ENCODE measurements at places on chromosomes 2 and 18.

GRCh38 chr18:12318334-12318697 lies 10.3 kb downstream of the TUBB6 start:
- DNase-seq, result no peak

- no peak for DNase-seq
These were observed 608 bp downstream of the PHOSPHO2 start for GRCh38 chr2:169694894-169695260.

DNA sequence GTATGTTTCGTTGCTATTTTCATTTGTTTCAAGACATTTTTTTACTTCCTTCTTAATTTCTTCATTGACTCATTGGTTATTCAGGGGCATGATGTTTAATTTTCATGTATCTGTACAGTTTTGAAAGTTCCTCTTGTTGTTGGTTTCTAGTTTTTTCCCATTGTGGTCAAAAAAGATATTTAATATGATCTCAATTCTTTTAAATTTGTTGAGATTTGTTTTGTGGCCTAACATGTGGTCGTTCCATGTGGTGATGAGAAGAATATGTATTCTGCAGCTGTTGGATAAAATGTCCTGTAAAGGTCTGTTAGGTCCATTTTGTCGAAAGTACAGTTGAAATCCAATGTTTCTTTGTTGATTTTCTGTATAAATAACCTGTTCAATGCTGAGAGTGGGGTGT lies 110.3 kb upstream of the MAP4K4 start:
- no peak for DNase-seq

DNA sequence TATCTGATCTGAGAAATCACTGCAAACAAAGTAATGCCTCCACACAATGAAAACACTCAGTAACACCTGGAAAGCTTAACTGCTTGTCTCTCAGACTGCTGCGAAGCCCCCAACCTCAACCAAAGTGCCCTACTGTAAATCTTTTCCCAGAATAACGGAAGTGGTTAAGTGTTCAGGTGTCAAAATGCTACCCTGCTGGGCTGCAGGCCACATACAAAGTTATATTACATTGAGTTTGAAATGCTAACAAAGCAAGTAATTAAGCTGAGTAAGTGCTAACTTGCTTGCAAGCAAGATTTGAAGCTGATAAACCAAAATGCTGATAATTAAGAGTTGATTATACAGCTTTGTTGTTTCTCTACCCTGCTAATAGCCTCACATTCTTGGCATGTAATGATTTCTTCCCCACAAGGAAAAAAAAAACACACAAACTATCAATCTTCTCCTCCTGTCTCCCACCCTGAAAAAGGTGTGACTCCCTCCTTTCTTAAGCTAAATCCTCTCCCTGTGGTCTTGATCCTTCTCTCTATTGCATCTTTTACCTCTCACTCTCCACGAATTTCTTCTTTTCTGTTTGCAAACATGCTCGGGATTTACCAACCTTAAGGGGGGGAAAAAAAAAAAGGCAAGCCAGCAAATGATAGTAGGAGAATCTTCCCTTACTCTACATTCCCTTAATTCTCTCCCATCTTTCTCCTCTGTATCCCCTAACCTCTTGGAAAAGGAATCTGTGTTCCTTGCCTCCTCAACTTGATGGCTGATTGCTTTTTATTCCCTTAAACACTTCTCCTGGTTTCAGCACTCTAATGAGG lies 266.8 kb upstream of the SIX3 start:
- DNase-seq, result no peak

- DNase-seq, result no peak
These were observed 23.2 kb downstream of the LAMA3 start for GRCh38 chr18:23712445-23712844.

GRCh38 chr18:77218642-77219041 lies 31.0 kb upstream of the GALR1 start:
- DNase-seq, result no peak

- no peak for DNase-seq
These were observed 681.6 kb upstream of the KLHL29 start for GRCh38 chr2:22703286-22703920.

- DNase-seq, result no peak
These were observed 45.1 kb downstream of the COX7A2L start for GRCh38 chr2:42315844-42316470.

DNA sequence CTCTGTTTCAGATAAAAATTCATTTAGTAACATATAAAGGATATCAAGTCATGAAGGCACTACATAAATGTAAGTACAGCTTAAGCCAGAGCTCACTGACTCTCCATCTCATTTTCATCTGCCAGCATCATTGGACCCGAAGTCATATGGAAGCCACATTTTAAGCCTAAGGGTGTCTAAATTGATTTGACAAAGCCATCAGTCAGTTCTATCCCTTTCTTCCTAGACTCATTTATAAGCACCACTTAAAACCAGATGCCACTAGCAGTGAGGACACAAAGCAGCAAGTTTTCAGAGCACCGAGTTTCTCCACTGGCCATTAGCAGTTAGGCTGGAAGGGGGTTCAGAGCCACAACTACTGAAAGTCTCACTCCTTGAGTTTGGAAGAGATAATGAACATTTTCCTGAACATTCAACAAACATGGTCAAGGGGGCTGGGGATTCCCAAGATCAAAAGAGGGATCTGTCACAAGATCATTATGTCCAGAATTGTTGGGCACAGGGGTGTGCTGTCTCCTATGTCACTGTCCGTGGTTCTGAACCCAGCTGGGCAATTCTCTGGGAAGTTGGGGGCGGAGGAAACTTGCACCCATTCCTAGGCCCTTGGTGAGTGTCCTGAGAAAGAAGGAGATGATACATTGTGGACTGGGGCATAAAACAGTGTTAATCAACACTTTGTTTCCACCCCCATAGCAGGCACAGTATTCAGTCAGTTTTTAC lies 158.5 kb upstream of the LMAN1 start:
- peak; percentile 70 for DNase-seq

DNA sequence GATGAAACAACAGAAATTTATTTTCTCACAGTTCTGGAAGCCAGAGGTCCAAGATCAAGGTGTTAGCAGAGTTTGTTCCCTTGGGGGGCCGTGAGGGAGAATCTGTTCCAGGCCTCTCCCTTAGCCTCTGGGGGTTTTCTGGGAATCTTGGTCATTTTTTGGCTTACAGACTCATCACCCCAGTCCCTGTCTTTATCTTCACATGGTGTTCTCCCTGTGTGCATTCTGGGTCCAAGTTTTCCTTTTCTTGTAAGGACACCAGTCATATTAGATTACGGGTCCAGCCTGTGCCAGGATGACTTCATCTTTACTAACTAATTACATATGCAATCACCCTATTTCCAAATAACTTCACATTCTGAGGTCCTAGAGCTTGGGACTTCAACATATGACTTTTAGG lies 292.5 kb upstream of the TRIB2 start:
- no peak for DNase-seq

GRCh38 chr2:205768341-205768740 lies 86.0 kb downstream of the NRP2 start:
- no peak for DNase-seq

DNA sequence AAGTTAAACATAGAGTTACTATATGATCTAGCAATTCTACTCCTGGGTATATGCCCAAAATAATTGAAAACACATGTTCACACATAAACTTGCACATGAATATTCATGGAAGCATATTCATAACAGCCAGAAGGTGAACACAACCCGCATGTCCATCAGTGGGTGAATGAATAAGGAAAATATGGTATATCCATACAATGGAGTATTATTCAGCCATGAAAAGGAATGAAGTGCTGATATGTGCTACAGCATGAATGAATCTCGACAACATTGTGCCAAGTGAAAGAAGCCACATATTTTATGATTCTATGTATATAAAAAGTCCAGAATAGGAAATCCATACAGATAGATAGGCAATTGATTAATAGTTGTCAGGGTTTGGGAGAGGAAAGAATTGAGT lies 15.9 kb downstream of the COL4A4 start:
- no peak for DNase-seq

GRCh38 chr2:79892123-79892522 lies 379.3 kb downstream of the CTNNA2 start:
- DNase-seq, result no peak

DNA sequence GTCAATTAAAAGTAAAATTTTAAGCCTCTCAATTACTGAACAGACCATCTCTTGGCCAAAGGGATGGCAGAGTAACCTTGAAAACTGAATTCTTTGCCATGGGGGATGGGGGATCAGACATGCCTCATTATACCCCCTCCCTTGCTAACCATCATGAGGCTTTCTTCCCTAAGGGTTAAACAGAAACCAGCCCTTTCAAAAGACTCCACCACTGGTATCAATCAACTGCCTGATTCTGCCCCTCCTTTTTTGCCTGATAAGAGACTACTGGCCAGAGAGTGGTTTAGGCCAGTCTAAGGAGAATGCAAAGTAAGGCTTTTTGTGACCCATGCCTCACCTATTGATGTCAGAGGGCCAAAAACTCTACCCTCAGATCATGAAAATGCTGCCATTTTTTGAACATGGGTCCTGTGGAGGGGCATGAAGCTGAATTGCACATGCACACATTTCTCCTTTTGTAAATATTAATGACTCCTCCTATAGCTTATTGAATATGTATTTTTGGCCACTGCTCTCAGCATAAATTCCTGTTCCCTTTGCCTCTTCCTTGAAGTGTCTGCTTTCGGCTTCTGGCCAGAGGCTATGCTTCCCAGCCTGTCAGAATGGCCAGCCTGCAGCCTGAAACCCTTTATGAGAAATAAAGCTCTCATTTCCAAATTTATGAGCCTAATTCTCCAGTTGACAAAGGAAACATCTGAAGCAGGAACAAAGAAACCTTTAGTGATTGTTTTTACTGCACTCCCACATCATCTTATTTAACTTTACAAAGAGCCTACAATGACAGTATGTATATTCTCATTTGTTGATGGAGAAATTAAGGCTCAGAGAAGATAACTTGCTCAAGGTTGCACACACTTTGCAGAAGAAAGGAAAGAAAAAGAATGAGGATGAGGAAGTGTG lies 270.7 kb upstream of the CELF4 start:
- DNase-seq, result no peak

GRCh38 chr2:1306014-1306686 lies 107.1 kb upstream of the TPO start:
- DNase-seq, result no peak

- no peak for DNase-seq
These were observed 1.4 kb downstream of the MBD2 start for GRCh38 chr18:54222922-54223567.

- DNase-seq, result no peak
These were observed 99.8 kb downstream of the COL6A3 start for GRCh38 chr2:237314198-237314597.

GRCh38 chr2:174659069-174659900 lies 61.7 kb upstream of the WIPF1 start:
- DNase-seq, result no peak

DNA sequence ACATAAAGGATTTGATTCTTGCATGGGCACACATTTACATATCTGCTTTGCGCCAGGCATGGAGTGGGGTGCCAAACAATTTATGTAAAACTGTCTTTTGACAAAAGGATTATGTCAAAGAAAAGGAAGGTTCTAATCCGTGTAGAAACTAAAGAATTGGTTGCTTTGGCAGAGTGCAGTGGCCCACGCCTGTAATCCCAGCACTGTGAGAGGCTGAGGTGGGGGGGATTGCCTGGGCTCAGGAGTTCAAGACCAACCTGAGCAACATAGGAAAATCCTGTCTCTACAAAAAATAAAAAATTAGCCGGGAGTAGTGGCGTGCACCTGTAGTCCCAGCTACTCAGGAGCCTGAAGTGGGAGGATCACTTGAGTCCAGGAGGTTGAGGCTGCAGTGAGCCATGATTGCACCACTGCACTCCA lies 1.1 kb upstream of the MTERF4 start:
- no peak for DNase-seq

GRCh38 chr2:74814102-74814501 lies 19.8 kb upstream of the HK2 start:
- no peak for DNase-seq

DNA sequence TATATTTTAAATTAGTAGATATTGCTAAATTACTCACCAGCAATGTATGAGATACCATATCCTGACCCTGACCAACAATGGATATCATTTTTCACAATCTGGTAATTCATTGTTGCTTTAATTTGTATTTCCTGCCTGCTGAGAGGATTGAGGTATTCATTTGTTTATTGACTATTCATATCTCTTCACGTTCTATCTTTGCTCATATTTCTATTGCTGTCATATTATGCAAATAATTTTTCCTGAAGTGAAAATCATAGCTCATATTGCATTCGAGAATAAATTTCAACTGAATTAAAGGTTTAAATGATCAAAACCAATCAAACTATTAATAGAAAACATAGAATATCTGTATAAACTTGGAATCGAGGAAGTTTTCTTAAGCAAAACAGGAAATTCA lies 31.0 kb downstream of the INO80D start:
- DNase-seq, result no peak

DNA sequence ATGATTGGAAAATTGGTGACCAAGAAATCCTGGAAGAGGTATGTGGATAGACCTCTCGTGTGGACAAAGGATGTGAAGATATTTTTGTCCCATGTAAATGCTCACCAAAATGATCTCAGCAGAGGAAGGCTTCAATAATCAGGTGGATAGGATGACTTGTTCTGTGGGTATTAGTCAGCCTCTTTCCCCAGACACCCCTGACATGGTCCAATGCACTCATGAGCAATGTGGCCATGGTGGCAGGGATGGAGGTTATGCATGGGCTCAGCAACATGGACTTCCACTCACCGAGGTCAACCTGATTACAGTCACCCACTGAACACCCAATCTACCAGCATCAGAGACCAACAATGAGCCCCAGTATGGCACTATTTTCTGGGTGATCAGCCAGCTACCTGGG lies 20.2 kb downstream of the CHRNA1 start:
- DNase-seq, result no peak

DNA sequence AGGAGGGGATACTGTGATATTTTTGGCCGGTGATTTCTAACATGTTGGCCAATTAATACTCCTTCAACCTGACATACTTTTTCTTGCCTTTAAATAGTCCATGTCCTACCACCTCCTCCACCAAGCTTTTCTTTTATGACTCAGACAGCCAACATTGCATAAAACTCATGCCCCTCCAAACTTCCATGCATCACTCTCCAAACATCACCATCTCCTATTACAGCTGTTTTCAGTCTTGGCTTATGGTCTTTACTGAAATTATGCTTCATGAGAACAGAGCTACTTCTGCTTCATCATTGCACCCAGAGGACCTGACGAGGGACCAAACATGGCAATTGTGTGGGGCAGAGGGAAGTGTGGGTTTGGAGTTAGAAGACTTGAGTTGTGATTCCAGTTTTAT lies 305.4 kb downstream of the LPIN1 start:
- DNase-seq, result no peak

GRCh38 chr2:12613137-12613835 lies 103.5 kb upstream of the TRIB2 start:
- DNase-seq, result peak; percentile 36

DNA sequence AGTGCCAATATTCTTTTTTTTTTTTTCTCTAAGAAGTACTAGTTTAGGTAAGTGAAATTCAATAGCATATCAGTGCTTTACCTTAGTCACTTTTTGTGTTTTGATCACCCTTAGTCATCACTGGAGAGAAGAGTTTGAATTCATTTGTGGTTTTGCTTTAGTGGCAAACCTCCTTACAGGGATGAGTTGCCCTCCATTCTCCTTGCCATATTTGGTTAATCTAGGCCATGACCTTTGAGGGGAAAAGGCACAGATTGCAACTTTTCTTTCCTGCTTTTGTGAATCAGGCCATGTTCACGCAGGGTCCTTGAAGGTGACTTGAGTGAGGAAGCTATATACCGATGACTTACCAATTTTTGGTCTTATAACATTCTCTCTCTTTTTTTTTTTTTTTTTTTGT lies 34.4 kb downstream of the PLEKHA3 start:
- no peak for DNase-seq

All from SK-N-SH (cell line).